Tongue (tissue), 3 donors: ENCODE measurements at places on chromosomes 5 and 9. TPM values are rescaled to one million over a fixed set of nuclear protein-coding genes. Genes with fewer than 3 reads are reported as not detected.

MGAT4B gene
- total RNA-seq = 48.4 TPM

CCL28 gene
- total RNA-seq = 13.0 TPM

NPR3 gene
- 59.3 TPM for total RNA-seq

DNAJA1 gene
- total RNA-seq = 80.9 TPM

IL5 gene
- total RNA-seq = not detected

CDHR2 gene
- not detected for total RNA-seq

PCDHGA11 gene
- total RNA-seq = 7.5 TPM

TMEM171 gene
- total RNA-seq = 0.41 TPM

- peak; percentile 61 for DNase-seq
These were observed 20.5 kb upstream of the NDST1 start for GRCh38 chr5:150487199-150488061.

DNA sequence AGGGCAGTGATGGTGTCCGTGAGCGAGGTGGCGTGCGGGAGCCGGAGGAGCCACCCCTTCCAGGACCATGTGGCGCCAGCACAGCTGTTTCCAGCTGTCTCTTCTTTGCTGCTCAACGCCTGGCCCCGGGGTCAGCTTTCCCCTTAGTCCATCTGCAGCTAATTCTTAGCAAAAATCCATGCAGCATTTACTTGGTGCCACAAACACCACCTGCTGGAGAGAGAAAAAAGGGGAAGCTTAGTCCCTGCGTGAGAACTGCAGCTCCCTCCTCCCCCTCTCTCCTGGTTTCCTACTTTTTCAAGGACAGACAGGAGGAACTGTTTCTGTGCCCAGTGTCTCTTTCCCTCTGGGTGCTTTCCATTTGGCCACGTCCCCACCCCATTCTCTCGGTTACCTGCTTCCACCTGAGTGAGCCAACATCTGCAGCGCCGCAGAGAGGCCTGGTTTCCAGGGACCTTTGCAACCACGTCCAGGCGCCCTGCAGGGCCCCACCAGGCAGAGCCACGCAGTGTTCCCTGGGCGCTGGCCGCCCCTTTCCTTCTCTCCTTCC is 3.4 kb downstream of the SLC6A19 start:
- peak; percentile 94 for DNase-seq

DNA sequence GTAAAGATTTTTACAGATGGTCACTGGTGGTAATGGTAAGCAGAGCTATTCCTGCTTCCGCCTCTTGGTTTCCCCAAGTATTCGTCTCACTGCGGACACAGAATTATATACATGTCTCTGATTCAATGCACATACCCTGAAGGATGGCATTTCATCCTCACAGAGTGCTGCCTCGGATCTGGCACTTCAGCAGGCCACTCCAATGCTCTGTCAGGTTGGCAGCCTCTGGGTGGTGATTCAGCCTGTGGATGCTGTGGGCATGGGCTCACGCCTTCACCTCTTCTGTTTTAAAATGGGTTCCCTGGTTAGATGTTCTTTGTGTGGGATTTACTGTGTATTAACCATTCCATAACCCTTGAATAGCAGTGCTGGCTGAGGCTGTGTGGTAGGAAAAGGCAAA is 182.6 kb upstream of the ZNF608 start:
- DNase-seq = no peak

DNA sequence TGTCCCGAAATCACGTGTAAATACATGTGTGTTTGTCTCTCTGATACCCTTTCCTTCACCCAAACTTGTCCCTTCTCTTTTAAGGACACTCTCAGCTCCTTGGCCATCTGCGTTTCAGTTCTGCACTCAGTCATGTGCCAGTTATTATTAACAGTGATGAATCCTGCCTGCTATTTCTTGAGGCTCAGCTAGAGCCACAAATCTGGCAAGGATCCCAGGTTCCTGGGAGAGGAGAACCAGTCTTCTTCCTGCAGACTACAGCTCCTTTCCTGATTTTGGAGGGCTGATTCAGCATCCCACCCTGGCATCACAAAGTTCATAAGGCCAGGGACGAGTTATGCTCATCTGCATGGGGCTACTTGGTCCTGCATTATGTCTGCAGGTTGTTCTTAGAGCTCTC is 5.6 kb downstream of the MAMDC2 start:
- DNase-seq = peak; percentile 82

- DNase-seq = peak; percentile 40
These were observed 92.9 kb upstream of the MTAP start for GRCh38 chr9:21709464-21710058.

DNA sequence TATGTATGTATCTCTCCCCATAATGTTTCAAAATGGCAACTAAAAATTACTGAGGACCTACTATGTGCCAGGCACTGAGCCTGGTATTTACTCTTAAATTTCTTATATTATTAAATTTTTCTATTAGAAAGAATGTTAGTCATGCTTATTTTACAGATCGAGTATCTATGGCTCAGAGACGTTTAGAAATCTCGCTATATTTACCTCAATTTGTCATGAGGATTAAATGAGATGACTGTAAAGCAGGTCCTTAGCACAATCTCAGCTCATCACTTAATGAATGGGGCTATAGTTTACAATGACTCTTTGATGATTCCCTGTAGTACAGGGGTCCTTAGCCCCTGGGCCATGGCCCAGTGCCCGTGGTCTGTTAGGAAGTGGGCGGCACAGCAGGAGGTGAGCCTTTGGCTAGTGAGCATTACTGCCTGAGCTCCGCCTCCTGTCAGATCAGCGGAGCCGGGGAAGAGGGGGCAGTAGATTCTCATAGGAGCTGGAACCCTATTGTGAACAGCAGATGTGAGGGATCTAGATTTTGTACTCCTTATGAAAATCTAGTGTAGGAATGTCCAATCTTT is 15.5 kb downstream of the ENC1 start:
- no peak for DNase-seq

- DNase-seq = no peak
These were observed 446.1 kb upstream of the CDH6 start for GRCh38 chr5:30747412-30747811.

DNA sequence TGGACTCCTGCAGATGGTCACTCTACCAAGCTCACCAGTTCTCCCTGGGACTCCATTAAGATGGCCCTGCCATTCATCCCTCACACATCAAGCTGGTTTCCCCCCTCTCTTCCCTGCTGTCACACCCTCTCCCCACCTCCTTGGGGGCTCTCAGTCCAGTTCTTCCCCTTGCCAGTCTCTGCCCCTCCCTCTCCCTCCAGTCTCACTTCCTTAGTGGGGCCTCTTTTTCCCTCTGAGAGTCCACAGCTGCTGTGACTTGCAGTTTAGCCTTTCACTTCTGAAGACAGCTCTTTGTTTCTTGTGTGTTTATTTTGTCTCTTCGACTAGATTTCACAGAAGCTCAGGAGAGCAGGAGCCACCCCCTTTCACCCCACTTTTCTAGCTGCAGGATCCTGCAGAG is 10.5 kb downstream of the DOCK2 start:
- peak; percentile 7 for DNase-seq

DNA sequence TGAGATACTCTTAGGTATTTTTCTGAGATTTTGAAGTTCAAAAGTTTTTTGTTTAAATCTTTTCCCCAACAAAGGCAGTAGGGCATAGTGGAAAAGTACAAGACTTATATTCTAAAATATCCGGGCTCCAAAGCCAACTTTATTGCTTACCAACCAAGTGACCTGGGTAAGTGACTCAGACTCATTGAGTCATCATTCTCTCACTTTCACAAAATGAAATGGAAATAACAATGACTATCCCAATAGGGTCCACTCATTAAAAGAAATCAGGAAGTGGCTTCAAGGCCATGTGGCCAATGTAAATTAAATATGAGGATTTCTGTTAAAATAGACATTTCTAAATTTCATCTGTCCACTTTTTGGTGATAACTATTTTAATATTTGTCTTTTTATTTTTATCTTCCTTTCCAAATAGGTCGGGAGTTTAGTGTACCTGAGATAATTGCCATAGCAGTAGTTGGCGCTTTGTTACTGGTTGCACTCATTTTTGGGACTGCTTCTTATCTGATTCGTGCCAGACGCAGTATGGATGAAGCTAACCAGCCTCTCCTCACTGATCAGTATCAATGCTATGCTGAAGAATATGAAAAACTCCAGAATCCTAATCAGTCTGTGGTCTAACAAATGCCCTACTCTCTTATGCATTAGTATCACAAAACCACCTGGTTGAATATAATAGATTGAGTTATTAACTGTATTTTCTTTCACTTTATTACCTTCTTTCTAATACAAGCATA is 15.5 kb downstream of the TYRP1 start:
- no peak for DNase-seq

DNA sequence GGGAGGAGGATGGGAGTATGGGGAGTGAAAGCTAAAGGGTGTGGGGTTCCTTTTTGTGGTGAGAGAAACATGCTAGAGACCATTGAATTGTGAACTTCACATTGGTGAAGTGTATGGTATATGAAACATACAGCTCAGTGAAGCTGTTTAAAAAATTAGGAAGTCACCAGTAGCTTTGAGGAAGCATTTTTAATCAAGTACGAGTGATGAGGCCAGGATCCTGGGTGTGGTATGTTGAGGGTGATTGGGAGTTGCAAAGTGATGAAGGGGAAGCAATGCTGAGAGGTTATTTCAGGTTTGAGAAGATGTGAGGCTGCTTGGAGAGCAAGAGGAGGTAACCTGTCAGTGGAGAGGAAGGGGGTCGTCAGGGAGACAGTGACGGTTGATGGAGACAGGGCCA is 22.7 kb upstream of the CLK4 start:
- DNase-seq = no peak

GRCh38 chr9:129594632-129595031 is 26.3 kb downstream of the C9orf50 start:
- no peak for DNase-seq

DNA sequence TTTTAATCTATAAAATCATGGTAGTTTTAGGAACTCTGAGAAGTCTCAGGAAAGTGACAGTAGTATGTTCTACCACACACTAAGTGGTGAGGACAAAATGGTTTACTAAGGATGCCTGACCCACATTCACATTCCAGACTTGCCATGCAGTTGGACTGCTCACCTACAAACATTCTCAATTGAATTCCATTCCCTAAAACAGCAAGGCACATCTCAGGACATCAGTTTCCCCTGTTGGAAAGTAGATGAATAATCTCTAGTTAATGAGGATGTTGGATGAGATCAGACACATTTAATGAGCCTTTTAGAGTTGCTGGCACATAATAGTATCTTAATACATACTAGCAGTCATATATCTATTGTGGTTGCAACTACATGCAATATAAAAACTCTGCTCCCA is 76.6 kb downstream of the ZNF618 start:
- no peak for DNase-seq

GRCh38 chr5:13186177-13186576 is 758.3 kb downstream of the DNAH5 start:
- DNase-seq = no peak

GRCh38 chr5:143494595-143494994 is 91.1 kb upstream of the NR3C1 start:
- no peak for DNase-seq

DNA sequence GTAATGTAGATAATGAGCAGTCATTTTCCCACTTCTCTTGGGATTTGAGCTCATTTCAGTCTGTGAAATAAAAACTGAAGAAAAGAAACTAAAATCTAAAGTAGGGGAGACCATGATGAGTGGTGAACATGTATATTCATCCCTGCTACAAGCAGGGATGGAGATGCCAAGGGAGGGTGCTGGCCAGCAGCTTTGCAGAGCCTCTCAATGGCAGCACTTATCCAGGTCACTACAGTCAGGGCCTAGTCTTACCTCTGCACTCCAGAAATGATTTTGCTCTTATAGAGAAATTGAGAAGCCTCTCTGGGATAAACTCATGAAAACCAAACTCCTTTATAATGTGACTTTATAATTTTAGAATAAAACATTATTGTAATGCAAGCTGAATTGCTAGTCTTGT is 317.6 kb downstream of the FBXL17 start:
- DNase-seq = no peak

DNA sequence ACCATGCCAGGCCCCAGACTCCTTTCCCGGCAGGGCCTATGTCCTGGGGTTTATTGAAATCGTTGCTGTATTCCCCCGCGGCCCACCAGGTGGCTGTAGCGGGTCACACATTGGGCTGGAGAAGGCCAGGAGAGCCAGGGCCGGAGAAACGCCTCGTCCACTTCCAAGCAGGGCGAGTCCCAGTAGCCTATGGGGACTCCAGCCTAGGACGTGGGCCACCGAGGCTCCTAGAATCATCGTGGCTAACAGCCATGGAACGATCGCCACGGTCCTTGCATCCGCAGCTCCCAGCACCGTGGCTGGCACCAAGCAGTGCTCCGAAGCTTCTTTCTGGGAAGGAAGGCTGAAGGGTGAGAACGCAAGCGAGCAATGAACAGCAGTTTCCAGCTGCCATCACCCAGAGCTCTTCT is 87.7 kb downstream of the ENTREP1 start:
- DNase-seq = peak; percentile 79

DNA sequence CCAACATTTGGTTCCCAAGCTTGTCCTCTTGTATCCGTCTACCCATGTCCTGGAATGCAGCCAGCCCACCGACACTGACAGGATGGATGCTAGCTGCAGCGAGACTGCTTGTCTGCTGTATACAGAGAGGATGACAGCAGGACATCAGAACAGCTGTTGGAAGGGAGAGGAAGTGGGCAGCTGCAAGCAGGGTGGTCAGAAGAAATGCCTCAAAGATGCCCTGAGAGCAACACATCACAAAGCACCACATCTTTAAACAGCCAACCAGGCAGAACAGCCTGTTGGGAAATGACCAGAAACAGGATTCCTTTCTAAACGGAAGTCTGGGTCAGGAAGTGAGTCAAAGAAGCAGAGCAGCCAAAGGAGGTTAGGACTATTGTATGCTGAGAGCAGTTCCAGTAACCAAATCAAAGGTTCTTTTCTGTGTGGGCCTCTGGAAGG is 219.1 kb downstream of the NDUFS4 start:
- peak; percentile 59 for DNase-seq

DNA sequence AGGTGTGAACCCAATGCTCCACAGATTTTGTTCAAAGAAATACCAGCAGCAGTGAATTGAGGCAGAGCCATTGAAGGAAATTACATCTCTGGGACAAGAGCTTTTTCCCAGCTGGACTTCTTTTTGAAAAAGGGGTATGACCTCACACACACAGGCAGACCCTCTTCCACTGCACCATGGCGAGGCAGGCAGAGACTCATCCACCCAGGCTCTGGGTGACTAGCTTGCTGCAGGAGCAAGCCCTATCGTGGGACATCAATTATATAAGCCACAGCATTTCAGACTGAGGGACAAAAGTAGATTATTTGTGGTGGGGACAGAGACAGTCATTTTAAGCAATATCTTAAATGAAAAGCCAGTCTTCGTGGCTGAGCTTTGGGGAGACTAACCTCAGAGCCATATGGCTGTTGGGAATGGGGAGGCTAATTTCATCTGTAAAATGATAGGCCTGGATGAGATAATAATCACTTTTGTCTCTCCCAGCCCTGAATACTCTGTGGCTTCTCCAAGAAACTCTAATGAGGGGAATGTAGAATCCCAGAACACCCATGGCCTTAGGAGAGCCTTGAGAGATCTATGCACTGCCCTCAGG is 113.1 kb upstream of the TNC start:
- no peak for DNase-seq
